ENCODE measurements at places on chromosomes 2 and 18. TPM values are rescaled to one million over a fixed set of nuclear protein-coding genes. Genes with fewer than 3 reads are reported as not detected.
A peak's percentile ranks its signal among the peaks of the same experiment; 100 is the strongest.

GRCh38 chr2:69013142-69013839, at the start of gene ANTXR1:
Gene ANTXR1 (plus strand): TSS chr2:69013179. CDS start chr2:69013500, 321 bp downstream.
- no peak within 1 kb of the TSS for H3K27ac ChIP-seq
- H3K4me1 ChIP-seq = peaks cover 10% of the 10 kb centered on the region
- no peaks in the 10 kb centered on the region for H3K36me3 ChIP-seq
- H3K4me3 ChIP-seq = peak within 1 kb of the TSS; percentile 44

GRCh38 chr2:3487432-3487831, 31.9 kb downstream of the ADI1 start:
- H3K27me3 ChIP-seq = no peaks in the 10 kb centered on the region
- no peaks in the 10 kb centered on the region for H3K36me3 ChIP-seq
- H3K4me1 ChIP-seq = peaks cover 13% of the 10 kb centered on the region
- H3K4me3 ChIP-seq = no peak overlapping the region
- no peak overlapping the region for H3K27ac ChIP-seq
- peak; percentile 12 for DNase-seq

DNA sequence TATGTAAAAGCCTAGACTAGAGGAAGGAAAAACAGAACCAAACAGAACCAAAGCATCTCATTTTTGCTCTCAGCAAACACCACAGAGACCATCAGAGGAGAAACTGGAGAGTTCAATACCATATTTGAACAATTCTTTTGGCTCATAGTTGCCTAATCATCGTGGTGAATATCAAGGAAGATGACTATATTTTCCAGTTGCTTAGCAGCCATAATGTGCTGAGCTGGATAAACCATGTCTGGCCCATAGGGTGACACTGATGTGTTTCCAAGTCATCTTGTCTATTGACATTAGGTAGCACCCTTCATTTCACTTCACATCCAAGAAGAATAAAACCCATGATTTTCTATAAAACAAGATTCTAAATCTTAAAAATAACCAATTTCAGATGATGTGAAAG, 5.9 kb upstream of the XRCC5 start:
- H3K4me1 ChIP-seq = no peaks in the 10 kb centered on the region
- no peaks in the 10 kb centered on the region for H3K36me3 ChIP-seq
- H3K27me3 ChIP-seq = no peaks in the 10 kb centered on the region
- no peak for DNase-seq
- no peak overlapping the region for H3K27ac ChIP-seq

IL1RL2 gene
- 0.52 TPM for total RNA-seq

Data from body of pancreas (tissue), 4 donors.